Stomach (tissue), 19 donors: ENCODE measurements at places on chromosomes 1 and 21. TPM values are rescaled to one million over a fixed set of nuclear protein-coding genes. Genes with fewer than 3 reads are reported as not detected.

CRABP2 gene
- total RNA-seq, result 2.0 TPM

DNA sequence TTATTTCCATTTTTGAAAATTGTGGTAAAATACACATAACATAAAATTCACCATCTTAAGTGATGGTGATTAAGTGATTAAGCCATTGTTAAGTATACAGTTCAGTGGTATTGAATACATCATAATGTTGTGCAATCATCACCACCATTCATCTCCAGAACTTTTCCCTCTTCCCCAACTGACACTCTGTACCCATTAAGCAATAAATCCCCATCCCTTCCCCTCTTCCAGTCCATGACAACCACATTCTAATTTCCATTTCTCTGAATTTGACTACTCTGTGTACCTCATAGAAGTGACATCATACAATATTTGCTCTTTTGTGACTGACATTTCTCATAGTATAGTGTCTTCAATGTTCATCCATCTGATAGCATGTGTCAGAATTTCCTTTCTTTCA is 124.8 kb downstream of the DISC1 start:
- no peak overlapping the region for H3K4me3 ChIP-seq
- DNase-seq, result no peak

DNA sequence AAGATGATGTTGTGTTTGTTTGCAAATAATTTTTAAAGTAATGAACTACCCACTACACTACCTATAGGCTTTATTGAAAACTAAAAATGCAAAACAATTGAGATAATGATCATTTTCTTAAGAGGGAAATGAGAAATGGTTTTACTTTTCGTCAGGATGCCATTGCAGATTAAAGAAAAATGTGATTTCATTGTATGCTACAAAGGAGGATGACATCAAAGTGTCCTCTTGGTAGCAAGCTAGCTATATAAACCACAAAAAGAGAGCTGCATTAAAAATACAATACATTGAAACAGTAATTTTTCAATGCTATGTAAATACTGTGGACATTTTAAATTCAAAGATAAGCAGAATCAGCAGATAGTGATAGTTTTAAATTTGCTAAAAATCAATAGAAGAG is 87.5 kb upstream of the DPYD start:
- no peaks in the 10 kb centered on the region for H3K36me3 ChIP-seq
- no peak for DNase-seq
- H3K27me3 ChIP-seq, result no peaks in the 10 kb centered on the region

- no peaks in the 10 kb centered on the region for H3K27me3 ChIP-seq
- H3K4me3 ChIP-seq, result peak overlapping the region; percentile 11
- H3K27ac ChIP-seq, result peak overlapping the region; percentile 81
- DNase-seq, result peak; percentile 42
Measured at GRCh38 chr1:172180501-172181285, 239.8 kb upstream of the C1orf105 start.

- no peaks in the 10 kb centered on the region for H3K4me1 ChIP-seq
- no peak overlapping the region for H3K4me3 ChIP-seq
- no peak overlapping the region for H3K27ac ChIP-seq
- H3K27me3 ChIP-seq, result no peaks in the 10 kb centered on the region
- H3K36me3 ChIP-seq, result no peaks in the 10 kb centered on the region
Measured at GRCh38 chr1:165486663-165487062, 41.7 kb upstream of the RXRG start.

CYP4A11 gene
- not detected for total RNA-seq

DNA sequence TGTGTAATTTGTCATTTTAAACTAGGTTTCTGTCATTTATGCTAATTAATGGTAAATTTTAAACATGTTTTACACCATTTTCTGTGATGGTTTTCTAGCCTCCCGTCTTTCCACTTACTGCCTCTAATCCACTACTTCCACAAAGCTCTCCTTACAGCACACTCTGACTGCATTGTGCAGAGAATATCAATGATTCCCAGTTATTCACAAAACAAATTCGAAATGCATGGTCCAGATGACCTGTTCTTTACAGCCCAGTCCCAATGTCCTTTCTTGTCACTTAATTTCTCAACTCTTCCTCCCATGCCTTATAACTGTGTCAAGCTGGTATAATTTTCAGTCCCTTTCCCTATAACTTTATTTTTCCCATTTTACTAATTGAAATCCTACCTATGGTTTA is 770.5 kb downstream of the USP25 start:
- DNase-seq, result no peak
- no peak overlapping the region for H3K27ac ChIP-seq
- no peaks in the 10 kb centered on the region for H3K27me3 ChIP-seq
- no peaks in the 10 kb centered on the region for H3K36me3 ChIP-seq

DNA sequence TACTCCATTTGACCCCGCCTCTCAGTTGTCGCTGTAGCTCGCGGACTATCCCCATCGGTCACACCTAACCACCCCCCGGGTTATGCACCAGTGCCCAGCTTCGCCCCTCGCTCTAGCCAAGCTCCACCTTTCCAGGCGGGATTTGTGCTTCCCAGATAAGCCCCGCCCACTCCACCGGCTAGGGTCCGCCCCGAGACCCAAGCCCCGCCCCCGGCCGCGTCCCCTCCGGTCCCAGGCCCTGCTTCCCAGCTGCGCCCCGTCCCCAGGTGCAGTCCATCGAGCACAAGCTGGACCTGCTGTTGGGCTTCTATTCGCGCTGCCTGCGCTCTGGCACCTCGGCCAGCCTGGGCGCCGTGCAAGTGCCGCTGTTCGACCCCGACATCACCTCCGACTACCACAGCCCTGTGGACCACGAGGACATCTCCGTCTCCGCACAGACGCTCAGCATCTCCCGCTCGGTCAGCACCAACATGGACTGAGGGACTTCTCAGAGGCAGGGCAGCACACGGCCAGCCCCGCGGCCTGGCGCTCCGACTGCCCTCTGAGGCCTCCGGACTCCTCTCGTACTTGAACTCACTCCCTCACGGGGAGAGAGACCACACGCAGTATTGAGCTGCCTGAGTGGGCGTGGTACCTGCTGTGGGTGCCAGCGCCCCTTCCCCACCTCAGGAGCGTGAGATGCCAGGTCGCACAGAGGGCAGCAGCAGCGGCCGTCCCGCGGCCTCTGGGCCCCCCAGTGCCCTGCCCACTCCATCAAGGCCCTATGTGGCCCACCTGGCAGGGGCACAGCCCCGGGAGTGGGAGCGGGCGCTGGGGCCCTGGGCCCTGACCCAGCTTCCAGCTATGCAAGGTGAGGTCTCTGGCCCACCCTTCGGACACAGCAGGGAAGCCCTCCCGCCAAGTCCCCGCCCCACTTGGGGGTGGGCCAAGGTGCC is 23.9 kb downstream of the CITED4 start:
- H3K4me1 ChIP-seq, result no peaks in the 10 kb centered on the region
- H3K4me3 ChIP-seq, result no peak overlapping the region
- H3K27me3 ChIP-seq, result no peaks in the 10 kb centered on the region
- no peak overlapping the region for H3K27ac ChIP-seq
- no peak for DNase-seq

DNA sequence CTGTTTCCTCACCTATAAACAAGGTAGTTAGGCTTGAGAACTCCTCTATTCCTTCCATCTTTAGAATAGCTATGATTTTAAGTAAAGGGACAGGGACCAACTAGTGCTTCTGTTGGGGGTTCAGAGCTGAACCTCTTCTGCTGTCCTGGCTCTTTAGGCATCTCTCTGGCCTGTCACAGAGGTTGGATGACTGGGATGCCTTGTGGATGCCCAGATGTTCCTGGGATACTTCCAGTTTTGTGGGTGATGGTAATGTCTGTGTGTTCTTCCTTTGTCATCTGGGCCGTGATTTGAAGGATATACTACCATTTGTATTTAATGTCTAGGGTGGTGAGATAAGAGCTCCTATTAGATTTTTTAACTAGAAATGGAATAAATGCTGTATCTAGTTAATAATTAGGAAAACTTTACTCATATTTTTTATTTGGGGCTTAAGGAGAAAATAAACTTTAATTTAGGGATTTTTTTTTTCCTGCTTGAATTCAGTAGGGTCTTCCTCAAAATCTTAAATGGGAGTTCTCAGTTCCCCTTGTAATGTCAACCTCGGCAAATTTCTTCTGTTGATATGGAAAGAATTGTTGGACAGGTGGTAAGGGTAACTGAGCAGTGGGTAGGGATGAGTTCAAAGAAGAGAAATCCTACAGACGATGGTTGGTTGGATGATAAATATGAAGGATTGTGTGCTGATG is 47.2 kb downstream of the LAMC1 start:
- H3K27ac ChIP-seq, result peak overlapping the region; percentile 1
- H3K27me3 ChIP-seq, result no peaks in the 10 kb centered on the region

SGIP1 gene
- 44.9 TPM for total RNA-seq

BSND gene
- not detected for total RNA-seq

DNA sequence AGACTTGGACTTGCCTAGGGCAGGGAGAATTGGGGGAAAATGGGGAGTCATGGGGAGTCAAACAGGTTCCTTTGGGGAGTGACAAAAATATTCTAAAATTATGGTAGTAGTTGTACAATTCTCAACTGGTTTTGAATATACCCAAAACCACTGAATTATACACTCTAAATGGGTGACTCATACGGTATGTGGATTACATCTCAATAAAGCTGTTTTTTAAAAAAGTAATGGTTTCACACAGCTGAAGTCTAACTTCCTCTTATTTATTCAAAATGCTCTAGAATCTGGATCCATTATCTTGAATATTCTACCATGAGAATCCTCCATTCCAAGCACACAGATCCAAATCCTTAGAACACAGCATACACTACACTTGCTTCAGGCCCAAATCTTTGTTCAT is 11.1 kb downstream of the EIF4G3 start:
- H3K27ac ChIP-seq, result no peak overlapping the region
- no peak overlapping the region for H3K4me3 ChIP-seq
- H3K36me3 ChIP-seq, result peaks cover 63% of the 10 kb centered on the region
- no peaks in the 10 kb centered on the region for H3K27me3 ChIP-seq
- peaks cover 8% of the 10 kb centered on the region for H3K4me1 ChIP-seq
- no peak for DNase-seq
